Endothelial cell of umbilical vein (primary cell): ENCODE measurements at places on chromosomes 16 and 17. TPM values are rescaled to one million over a fixed set of nuclear protein-coding genes. Genes with fewer than 3 reads are reported as not detected.
A peak's percentile ranks its signal among the peaks of the same experiment; 100 is the strongest.

- H3K4me3 ChIP-seq = no peak overlapping the region
- DNase-seq = no peak
- no peak overlapping the region for H3K27ac ChIP-seq
- no peaks in the 10 kb centered on the region for H3K36me3 ChIP-seq
- no peaks in the 10 kb centered on the region for H3K27me3 ChIP-seq
Measured at GRCh38 chr16:54647216-54647615, 283.4 kb upstream of the IRX5 start.

DNA sequence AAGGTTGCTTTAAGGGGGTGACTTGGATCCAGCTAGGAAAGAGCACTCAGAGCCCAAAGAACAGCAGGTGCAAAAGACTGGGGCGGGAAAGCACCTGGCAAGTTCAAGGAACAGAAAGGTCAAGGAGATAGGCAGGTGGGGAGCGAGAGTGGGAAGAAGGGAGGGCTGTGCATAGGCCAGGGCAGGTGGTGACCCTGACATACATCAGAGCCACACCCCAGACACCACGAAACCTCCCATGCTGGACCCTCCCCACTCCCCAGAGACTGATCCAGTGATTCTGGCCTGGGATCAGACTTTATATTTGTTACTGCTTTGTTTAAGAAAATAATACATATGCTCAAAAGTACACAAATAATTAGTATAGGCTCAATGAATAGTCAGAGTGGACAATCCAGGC is 48.5 kb upstream of the RBFOX3 start:
- H3K36me3 ChIP-seq = no peaks in the 10 kb centered on the region
- H3K4me3 ChIP-seq = no peak overlapping the region
- no peak overlapping the region for H3K27ac ChIP-seq
- H3K27me3 ChIP-seq = peaks cover 3% of the 10 kb centered on the region
- no peak for DNase-seq
- peaks cover 10% of the 10 kb centered on the region for H3K4me1 ChIP-seq

DNA sequence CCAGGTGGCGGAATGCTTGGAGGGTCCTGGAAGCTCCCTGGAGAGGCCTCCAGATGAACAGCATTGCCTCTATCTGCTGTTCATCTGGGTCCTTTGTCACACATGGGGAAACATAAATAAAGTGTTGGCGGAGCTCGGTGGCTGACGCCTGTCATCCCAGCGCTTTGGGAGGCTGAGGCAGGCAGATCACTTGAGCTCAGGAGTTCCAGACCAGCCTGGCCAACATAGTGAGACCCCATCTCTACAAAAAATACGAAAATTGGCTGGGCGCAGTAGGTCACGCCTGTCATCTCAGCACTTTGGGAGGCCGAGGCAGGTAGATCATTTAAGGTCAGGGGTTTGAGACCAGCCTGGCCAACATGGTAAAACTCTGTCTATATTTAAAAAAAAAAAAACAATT is 2.2 kb downstream of the MYADML2 start:
- H3K4me3 ChIP-seq = no peak overlapping the region
- H3K4me1 ChIP-seq = no peaks in the 10 kb centered on the region
- peaks cover 7% of the 10 kb centered on the region for H3K27me3 ChIP-seq

GRCh38 chr17:75652934-75653549 is 13.9 kb downstream of the RECQL5 start:
- no peaks in the 10 kb centered on the region for H3K27me3 ChIP-seq
- no peak overlapping the region for H3K27ac ChIP-seq
- peaks cover 8% of the 10 kb centered on the region for H3K4me1 ChIP-seq

GRCh38 chr16:22075043-22075757 is 17.1 kb upstream of the VWA3A start:
- H3K36me3 ChIP-seq = no peaks in the 10 kb centered on the region
- H3K4me1 ChIP-seq = peaks cover 45% of the 10 kb centered on the region
- peak; percentile 60 for DNase-seq
- peak overlapping the region; percentile 31 for H3K27ac ChIP-seq
- no peak overlapping the region for H3K4me3 ChIP-seq
- no peaks in the 10 kb centered on the region for H3K27me3 ChIP-seq

The CLDN7 gene
- total RNA-seq = 25.4 and 27.9 TPM in 2 replicates

DNA sequence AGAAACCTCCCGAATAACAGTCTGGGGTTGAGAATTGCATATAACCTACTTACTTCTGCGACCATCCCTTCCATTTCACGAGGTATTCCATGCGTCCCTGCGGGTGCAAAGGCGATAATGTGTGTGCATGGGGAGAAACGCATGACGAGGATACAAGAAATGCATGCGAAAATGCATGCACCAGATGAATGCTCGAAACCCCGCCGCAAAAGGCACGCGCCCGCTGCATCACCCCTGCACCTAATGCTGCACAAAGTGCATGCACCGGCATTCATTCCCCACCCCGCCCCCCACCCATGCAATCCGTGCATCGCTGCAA is 474 bp downstream of the CBX8 start:
- H3K27me3 ChIP-seq = peaks cover 60% of the 10 kb centered on the region
- H3K27ac ChIP-seq = no peak overlapping the region
- DNase-seq = no peak
- peaks cover 19% of the 10 kb centered on the region for H3K4me1 ChIP-seq
- H3K36me3 ChIP-seq = no peaks in the 10 kb centered on the region
